NCI-H69 (cell line): ENCODE measurements at places on chromosomes 11 and 22.
A peak's percentile ranks its signal among the peaks of the same experiment; 100 is the strongest.

DNA sequence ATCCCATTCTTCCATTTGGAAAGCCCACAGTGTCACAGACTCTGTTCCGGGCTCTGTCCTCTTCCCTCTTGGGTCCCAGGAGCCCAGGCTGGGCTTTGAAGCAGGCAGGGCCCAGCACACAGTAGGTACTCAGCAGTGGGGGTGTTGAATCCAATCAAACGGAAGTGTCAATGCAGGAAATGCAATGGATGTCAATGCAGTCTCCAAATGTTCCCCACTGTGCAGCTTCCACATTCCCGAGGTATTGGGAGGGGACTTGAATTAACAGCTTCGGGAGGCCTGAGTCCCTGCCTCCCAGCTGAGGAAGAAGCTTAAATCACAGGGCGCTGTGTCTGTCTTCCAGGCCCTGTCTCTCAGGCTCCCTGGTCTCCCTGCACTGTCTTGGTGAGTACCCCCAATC, 21.8 kb upstream of the SMIM35 start:
- no peak for DNase-seq

- peak; percentile 42 for DNase-seq
These were observed 4.7 kb downstream of the LTBP3 start for GRCh38 chr11:65553301-65554001.

GRCh38 chr11:106920899-106921509, 97.3 kb downstream of the GUCY1A2 start:
- DNase-seq = no peak

GRCh38 chr22:27581236-27581635, 220.3 kb downstream of the MN1 start:
- DNase-seq = no peak

DNA sequence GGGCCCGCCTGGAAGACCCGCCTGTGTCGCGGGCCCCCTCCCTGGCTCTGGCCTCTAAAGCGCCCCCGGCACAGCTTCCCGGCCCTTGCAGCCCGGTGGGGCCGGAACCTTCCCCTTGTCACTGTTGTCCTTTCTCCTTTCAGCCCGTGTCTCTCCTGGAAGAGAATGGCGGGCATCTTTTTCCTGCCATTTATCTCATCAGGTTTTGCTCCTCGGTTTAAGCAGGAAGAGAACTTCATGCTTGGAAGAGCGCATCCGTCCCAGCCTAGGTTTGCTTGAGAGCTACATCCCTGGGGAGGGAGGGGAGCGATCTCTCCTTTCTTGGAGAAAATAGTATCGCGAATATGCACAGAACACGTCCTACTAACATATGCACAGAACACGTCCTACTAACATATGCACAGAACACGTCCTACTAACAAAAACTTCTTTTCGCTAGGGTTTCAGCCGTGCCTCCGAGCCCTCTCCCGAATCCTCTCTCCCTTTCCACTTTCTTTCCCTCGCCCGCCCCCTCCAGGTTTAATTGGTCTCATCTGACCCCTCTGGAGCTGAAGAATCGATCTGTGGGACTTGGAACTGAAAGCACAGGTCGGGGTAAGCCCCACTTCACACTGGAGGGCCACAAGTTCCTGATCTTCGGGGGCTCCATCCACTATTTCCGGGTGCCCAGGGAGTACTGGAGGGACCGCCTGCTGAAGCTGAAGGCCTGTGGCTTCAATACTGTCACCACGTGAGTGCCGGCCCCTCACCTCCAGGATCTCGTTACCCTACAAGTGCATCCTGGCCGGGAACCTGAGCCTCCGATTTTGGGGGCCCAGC, 1.2 kb downstream of the GLB1L3 start:
- DNase-seq = no peak

GRCh38 chr11:125583496-125583895, 9.2 kb upstream of the STT3A start:
- DNase-seq = no peak

GRCh38 chr11:116870054-116870453, 32.6 kb upstream of the APOA1 start:
- DNase-seq = peak; percentile 53

- no peak for DNase-seq
These were observed 60.0 kb downstream of the COMMD9 start for GRCh38 chr11:36229091-36229705.

- DNase-seq = no peak
These were observed 91.2 kb downstream of the UBASH3B start for GRCh38 chr11:122746611-122747244.

- peak; percentile 97 for DNase-seq
These were observed 631 bp upstream of the C22orf39 start for GRCh38 chr22:19448076-19448607.

GRCh38 chr11:70786021-70786665, 387.8 kb downstream of the CTTN start:
- DNase-seq = no peak

DNA sequence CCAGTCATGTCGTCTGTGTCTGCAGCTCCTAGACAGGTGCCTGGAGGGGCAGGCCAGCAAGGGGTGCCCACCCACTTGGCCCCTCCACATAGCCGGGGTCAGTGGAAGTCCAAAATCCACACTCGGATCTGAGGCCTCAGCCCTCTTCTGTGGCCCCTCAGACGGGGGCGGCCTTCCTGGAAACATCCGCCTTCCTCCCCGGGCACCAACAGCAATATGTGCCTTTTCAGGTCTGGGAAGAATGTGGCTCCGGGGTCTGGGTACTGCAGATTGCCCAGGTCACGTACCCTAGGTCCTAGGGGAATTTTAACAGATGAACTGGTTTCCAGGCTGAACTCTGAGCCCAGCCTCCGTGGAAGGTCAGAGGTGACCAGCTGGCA, 208.6 kb downstream of the CTTN start:
- DNase-seq = no peak

GRCh38 chr22:44338177-44338810, 25.5 kb upstream of the SHISAL1 start:
- peak; percentile 43 for DNase-seq

- no peak for DNase-seq
These were observed 19.0 kb upstream of the RASD2 start for GRCh38 chr22:35521358-35522224.

- no peak for DNase-seq
These were observed 250.2 kb downstream of the AASDHPPT start for GRCh38 chr11:106327637-106328036.

- no peak for DNase-seq
These were observed 16.9 kb downstream of the GAB2 start for GRCh38 chr11:78400702-78401101.

- DNase-seq = peak; percentile 69
These were observed 46.9 kb downstream of the C11orf96 start for GRCh38 chr11:43989162-43989981.

GRCh38 chr11:32317643-32318042, 117.7 kb downstream of the WT1 start:
- no peak for DNase-seq

DNA sequence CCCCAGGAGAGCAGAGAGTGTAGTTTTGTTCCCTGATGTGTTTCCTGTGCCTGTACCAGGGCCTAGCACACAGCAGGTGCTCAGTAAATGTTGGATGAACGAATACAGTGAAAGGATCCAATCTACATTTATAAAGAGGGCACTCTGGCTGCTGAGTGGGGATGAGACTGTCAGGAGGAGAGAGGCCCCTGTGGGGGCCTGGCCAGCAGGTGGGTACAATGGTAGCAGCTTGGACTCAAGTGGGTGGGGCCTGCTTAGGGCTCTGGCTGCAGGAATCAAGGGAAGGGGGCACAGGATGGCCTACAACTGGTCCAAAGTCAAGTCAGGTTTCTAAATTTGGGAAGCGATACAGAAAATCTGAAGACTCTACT, 156.6 kb upstream of the GRK3 start:
- DNase-seq = peak; percentile 93

GRCh38 chr22:35392357-35392756, 7.6 kb upstream of the MCM5 start:
- DNase-seq = no peak

GRCh38 chr11:69351460-69351859, 57.5 kb downstream of the MYEOV start:
- DNase-seq = no peak

GRCh38 chr11:102760344-102761035, 19.9 kb downstream of the MMP10 start:
- peak; percentile 63 for DNase-seq

DNA sequence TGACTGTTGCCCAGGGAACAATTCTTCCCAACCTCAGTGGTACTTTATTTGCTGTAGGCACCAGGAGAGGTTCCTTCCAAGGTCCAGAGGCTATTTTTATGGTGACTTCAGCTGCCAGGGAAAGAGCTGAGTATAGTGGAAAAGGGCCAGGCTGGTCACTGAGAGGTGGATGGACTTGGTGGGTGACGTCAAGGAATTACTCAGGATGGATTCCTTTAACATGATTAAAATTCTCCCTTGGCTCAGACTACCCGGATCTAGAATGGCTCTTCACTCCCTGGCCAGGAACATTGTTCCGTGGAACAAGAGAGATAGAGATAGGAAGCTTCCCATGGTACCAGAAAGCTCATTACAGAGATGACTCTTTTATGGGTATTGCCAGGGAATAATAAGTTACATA, 8.7 kb upstream of the CALCA start:
- no peak for DNase-seq

DNA sequence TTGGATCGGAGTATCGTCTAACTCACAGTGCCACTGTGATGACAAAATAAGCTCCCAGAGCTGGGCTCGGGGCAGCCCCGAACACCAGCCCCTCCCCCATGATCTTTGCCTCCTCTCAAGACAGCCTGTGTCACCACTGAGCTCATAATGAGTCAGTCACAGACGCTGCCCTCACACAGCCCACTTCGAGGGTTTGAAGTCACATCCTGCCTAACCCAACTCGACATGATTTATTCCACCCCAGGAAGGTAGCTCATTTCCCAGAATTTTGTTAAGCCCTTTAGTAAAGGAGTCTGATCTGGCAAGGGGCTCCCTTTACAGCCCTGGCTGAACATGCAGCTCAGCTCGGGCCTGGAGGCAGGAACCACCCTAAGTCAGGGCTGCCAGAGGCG, 22.8 kb downstream of the MYH9 start:
- DNase-seq = peak; percentile 38

GRCh38 chr11:44203270-44204043, 106.5 kb downstream of the ALX4 start:
- DNase-seq = no peak

GRCh38 chr11:31387379-31387778, 17.7 kb downstream of the DNAJC24 start:
- DNase-seq = no peak

GRCh38 chr11:876545-876944, 33.9 kb downstream of the TSPAN4 start:
- DNase-seq = peak; percentile 88

DNA sequence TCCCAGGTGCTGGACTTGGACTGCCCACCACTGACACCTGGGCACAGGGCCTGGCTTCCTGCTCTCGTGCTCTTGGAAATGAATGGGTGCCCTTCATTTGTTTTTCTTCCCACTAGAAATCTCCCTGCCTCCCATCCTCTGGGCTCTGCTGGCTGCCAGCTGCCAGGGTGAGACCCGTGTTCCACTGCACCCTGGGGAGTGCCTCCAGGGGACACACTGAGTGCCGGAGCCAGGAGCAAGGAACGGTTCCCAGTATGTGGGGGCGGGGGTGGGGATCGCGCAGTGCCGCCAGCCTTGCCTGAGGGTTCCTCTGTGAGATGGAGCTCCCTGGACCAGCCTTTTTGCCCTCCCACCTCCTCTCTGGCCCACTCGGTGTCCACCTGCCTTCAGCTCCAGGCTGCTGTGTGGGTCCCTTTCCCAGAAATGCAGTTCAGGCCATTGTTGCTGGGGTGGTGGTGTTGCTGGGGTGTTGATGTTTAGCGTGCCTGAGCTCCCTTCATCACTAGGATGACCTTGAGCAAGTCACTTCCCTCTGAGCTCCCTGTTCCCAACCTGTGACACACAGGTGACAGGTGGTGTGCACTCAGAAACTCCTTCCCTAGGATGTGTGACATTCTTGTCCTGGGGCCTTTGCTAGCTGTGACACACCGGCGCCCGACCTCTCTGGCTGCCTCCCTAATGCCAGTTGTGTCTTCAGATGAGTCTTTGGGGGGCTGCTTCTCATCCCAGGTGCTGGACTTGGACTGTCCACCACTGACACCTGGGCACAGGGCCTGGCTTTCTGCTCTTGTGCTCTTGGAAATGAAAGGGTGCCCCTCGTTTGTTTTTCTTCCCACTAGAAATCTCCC, 72.1 kb downstream of the MED15 start:
- peak; percentile 26 for DNase-seq

DNA sequence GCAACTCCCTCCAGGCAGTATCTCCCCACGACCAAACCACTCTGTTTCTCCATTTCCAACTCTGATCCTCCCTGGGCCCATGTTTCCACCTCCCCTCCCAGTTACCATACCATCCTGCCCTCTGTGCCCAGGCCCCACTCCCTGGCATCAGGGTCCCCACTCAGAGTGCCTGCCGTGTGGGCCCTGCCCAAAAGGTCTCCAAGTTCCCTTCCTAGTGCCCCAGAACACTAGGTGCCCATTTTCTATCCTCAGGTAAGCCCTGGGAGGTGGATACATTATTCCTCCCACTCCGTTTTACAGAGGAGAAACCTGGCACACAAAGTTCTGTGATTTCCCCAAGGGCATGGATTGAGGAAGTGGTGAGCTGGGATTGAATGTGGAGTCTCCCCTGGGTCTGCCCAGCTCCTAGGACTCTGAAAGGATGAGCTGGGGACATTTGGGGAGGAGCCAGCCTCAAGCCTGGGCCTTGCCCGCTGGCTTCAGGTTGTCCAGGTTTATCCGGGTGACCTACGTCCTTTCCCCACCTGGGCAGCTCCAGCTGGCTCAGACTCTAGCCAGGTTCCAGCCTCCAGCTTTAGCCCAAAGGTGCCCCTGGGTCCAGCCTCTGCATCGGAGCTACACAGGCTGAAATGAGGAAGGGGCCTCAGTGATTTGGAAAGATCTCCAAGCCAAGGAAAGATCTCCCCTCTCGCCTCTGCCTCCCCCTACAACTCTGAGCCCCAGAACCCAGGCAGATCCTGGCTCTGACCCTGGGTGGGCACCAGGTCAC, 2.2 kb upstream of the GSTT4 start:
- DNase-seq = peak; percentile 22

DNA sequence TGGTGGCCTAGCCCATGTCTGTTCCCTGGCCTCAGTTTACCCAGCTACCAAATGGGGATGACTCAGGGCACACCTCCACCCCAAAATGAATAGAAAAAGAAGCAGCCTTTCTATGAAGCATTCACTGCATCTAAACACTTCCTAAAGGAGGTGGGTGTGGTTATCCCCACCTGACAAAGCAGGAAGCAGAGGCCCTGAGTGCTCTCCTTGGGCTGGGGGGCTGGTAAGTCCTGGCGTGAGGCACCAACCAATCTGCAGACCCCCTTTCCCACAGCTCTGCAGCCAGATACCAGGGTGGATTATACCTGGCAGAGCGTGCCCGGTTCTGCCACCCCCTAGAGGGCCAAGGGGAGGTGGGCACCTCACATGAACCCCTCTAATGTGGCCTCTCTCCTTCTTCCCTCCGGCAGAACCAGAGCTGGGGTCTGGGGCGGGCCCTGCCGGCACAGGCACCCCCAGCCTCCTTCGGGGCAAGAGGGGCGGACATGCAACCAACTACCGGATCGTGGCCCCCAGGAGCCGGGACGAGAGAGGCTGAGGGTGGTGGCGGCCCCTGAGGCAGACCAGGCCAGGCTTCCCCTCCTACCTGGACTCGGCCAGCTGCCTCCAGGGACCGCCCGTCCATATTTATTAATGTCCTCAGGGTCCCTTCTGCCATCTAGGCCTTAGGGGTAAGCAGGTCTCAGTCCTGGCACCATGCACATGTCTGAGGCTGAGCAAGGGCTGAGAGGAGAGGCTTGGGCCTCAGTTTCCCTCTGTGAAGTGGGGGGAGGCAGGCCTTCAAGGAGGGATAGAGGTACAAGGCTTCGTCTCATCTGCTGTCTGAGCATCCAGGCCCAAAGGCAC, 9.2 kb downstream of the RHBDD3 start:
- DNase-seq = no peak
